ENCODE measurements at places on chromosomes 16 and 17.

GRCh38 chr16:48740964-48741363 lies 131.0 kb upstream of the N4BP1 start:
- DNase-seq: no peak

- no peak for DNase-seq
Observed at GRCh38 chr16:68731637-68732036, 5.5 kb upstream of the CDH1 start.

DNA sequence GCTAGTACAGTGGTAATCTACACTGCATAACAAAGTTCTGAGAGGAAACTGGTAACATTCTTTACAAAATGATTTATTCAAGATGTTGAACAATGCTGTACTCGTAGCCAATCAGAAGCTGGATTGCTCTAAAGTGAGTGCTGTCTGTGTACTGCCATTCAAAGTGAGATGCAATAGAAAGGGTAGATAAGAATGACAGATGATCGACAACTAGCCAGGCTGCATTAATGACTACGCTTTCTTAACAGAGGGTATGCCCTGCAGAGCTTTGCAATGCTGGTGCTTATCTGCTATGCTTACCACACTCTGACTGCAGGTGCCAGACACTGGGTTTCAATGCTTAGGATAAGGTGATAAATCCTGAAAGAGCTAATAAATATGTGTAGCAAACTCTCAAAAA lies 46.1 kb upstream of the SLC25A19 start:
- no peak for DNase-seq

DNA sequence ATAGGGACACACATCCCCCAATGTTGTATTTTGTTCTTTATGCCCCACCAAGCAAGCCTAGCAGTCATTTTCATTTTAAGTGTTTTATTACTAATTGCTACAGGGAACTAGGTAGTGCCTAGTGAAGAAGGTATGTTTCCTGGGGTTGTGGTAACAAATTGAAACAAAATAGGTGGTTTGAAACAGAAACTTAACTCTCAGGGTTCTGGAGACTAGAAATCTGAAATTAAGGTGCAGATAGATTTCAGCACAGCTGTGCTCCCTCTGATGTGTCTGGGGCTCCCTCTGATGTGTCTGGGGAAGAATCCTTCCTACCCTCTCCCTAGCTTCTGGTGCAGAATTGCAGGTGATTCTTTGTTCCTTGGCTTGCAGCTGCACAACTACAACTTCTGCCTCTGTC lies 390.1 kb downstream of the ZFHX3 start:
- DNase-seq: no peak

GRCh38 chr17:72510351-72511016 lies 389.7 kb downstream of the SOX9 start:
- DNase-seq: no peak

DNA sequence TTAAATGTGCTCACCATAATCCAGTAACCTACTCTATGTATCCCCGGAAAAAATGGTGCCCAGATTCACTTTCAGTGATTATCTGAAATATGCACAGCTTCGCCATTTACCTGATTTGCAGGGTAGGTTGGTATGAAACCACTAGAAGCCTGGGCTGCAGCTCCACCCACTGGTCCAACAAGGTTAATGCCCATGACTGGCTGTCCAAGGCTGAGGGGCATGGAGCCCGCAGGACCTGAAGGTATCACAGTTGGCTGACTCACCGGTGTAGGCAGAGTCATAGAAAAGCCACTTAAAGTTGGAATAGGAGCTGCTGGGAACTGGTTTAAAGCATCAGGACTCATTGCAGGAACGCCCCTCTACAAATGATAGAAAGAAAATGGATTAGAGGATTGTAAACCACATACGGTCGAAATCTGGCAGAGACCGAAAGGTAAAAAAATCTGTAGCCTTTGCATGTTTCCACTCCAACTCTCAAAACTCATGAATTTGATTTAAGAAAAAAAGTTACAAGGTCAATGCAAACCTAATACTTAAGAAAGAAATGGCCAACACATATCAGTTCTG lies 38.6 kb downstream of the SYNRG start:
- DNase-seq: peak; percentile 20

- DNase-seq: peak; percentile 44
Observed at GRCh38 chr17:16199093-16199492, 16.2 kb downstream of the NCOR1 start.

GRCh38 chr16:8739151-8739550 lies 58.3 kb downstream of the TMEM186 start:
- DNase-seq: no peak

DNA sequence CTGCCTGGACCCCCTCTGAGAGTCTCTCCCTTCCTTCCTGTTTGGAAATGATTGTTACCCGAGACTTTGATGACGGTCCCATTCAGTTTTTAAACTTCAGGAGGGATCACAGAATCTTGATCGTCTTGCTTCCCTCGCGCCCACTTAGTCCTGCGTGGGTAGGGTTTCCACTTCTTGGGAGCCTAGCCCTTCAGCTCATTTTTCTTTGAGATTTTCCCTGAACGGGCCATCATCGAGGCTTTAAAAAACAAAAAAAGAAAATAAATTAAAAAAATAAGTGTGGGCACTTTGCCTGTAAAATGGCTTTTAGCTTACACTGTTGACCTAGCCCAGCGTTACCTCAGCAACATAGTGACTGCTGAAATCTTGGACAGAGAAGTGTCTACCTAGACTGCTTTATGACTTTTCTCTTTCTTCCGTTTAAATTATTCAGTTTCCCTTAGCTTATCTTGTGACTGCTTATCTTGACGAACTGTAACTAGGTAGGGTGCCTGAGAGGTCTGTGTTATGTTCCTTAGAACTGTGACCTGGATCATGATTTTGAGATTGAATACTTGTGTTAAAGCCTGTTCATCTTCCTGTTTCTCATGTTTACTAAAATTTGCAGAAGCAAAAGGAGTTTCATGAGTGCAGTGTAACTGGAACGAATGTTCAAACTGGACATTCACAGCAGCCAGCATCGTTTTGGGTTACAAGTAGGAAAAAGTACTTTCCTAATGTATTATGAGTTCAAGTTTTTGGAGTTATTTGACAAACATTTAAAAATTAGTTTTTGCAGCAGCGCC lies 874 bp downstream of the WWP2 start:
- DNase-seq: peak; percentile 54

DNA sequence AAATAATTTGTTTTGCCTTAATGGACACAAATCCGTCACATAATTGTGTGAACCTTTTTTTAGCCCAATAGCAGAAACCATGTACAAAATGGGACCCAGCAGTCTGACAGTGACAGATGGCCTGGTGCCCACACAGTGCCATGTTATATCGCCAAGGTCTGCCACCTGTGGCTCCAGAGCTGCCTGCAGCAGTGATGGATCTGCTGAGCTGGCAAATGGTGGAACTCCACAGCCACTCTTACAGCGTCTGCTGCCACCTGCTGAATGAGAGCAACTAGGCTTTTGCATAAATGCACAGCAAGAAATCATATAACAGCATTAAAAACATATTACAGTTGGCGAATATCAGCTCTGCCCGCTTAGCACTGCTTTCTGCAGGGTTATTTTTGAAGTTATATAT lies 59.4 kb downstream of the NUP93 start:
- peak; percentile 41 for DNase-seq

DNA sequence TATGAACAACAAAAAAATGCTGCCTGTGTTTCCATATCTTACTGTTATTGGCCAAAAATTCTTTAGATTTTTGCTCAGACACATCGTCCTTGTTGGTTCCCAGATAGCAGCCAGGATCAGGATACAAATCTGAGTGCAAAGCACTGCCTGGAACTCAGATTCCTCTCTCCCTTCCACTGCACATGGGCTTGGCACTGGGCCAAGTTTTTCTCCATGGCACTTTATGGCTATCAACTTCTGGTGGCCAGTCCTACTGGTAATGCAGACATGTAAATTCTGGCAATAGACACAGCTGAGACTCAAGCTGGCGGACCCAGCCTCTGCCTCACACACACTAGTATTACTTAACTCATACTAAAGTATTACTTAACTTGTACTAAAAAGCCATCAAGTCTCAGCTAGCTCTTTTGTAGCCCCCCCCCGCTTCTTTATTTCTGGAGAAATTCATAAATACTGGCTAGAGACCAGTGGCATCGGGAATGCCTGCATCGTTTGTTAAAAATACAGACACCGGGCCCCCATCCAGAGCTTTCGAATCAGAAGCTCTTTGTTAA lies 181.2 kb upstream of the COX10 start:
- DNase-seq: no peak

DNA sequence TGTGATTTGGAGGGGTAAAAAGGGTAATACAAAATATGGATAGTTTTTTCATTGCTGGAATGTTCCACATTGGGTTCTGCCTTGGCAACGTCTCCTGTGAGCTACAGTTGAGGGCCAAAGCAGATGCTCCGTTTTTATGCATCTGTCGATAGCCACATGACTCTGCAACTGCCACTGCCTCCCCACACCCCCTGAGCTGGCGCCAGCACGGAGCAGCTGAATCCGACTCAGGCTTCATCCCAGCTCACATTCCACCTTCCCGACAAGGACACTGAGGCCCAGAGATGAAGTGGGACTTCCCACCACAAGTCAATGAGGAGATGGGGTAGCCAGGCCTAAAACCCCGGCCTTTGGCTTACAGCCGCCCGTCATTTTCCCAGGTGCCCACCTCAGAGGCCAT lies 334.1 kb downstream of the CDH13 start:
- DNase-seq: no peak

DNA sequence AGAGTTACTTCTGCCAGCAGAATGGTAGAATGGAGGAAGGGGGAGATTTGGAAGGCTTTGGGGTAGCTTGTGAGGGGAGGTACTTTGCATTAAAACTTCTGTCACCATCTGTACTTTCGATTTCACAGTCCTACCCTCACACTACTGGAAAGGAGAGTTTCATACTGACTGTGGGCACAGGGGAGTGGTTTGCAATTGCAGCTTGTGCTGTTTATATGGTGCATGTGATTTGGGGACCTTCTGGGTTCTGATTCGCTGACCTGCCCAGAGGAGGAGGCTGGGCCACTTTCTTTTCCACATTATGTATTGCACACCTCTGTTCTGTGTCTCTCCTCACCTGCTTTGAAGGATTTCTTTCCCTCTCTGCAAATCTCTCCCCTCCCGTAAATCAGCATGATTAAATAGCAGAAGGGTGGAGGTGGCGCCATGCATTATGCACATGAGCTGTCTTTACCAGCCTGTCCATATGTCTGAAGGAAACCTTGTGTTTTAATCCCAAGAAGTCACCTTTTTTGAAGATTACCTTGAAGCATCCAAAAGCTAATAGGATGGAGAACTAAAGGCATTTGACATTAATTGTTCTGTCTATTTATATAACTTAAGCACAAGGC lies 90.9 kb downstream of the RBFOX1 start:
- DNase-seq: no peak

DNA sequence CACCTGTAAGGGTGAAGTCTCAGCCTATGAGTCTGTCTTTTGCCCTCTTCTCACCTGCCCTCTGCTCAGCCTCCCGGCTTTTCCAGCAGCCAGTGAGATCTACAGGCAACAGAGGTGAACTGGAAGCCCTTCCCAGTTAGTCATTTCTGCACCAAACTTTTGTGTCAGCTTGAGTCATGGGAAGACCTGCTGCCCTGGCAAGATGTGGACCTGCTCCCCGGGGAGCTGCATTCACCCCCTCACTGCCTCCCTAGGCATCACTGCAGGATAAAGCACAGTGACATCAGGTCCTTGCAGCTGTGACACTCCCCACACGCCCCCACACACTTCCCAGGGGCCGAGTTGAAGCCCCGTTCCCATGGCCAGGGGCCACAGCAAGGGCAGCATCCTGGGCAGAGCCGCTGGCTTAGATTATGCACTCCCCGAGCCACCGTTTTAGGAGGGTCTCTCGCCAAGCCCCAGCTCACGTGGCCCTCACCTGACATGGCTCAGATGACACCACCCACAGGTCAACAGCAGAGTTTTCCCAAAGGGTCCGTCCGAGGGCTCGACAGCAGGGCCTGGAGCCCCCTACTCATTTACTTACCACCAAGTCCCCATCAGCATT lies 6.5 kb upstream of the ABR start:
- peak; percentile 78 for DNase-seq

- DNase-seq: no peak
Observed at GRCh38 chr17:28675490-28675889, 13.5 kb downstream of the SUPT6H start.

GRCh38 chr17:37299257-37299980 lies 76.4 kb upstream of the C17orf78 start:
- no peak for DNase-seq

GRCh38 chr16:77919761-77920415 lies 102.5 kb upstream of the CLEC3A start:
- DNase-seq: no peak

DNA sequence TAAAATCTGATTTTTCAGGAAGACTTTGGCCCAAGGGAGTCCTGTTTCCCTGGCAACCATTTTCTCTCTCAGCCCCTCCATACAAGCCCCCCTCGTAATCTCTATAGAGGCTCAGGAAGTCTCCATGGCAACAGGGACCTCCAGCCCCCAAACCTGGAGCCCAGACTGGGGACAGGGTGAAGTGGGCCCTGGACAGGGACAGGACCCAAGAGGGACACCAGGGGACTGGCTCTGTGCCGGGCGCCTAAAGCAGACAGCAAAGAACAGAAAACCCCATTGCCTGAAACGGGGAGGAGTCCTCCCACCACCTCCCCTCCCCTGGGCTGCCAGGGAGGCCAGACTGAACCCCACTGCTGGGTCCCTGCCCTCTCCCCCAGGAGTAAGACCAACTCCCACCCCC lies 40.6 kb downstream of the CPNE2 start:
- no peak for DNase-seq

GRCh38 chr17:8163978-8164814 lies 1.4 kb upstream of the VAMP2 start:
- DNase-seq: peak; percentile 84

- peak; percentile 96 for DNase-seq
Observed at GRCh38 chr17:77465358-77466041, 324.7 kb downstream of the SEC14L1 start.

DNA sequence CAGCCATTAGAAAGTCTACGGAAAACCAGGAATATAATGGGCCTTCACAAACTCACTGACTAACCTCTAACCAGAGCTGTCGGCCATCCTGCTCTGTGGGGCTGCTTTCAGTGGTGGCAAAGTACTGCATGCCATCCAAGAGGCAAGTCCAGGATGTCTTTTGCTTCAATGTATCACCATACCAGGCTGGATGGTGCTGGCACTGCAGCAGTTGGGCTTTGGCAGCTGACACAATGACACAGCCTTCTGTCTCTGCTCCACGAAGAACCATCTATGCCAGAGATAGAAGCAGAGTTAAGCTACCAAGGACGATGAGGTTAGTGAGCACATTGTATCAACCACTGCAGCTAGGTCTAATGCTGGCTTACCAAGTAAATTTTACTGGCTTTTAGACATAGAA lies 9.7 kb upstream of the RSKR start:
- no peak for DNase-seq

GRCh38 chr16:89423681-89424260 lies 66.6 kb downstream of the ANKRD11 start:
- DNase-seq: peak; percentile 30

GRCh38 chr17:28154214-28154613 lies 111.7 kb downstream of the NLK start:
- DNase-seq: no peak

DNA sequence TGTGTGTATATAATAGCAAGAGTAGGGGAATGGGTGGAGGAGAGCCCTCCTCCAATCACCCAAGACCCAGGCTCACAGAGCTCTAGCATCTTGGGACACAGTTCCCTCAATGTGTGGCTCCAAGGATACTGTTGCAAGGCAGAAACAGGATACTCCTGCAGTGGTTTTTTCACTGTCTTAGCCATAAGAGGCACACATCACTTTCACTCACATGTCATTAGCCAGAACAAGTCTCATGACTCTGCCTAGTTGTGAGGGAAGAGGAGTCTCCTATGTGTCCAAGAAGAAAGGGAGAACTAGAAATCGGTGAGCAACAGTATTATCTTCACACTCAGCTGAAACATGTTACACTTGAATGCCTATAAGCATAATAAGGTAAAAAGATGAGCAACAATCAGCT lies 11.1 kb upstream of the NUDT7 start:
- DNase-seq: no peak

Measured in suppressor macrophage treated with lipopolysaccharide for 1 hour (primary cell).